ENCODE measurements at places on chromosomes 16 and 17. TPM values are rescaled to one million over a fixed set of nuclear protein-coding genes. Genes with fewer than 3 reads are reported as not detected.

XPO6 gene
- total RNA-seq: 41.0 TPM

PYDC1 gene
- total RNA-seq: not detected

KRT40 gene
- total RNA-seq: not detected

AHSP gene
- total RNA-seq: not detected

KRT15 gene
- total RNA-seq: not detected

PHKB gene
- 49.1 TPM for total RNA-seq

TRPV2 gene
- 9.3 TPM for total RNA-seq

KIAA0753 gene
- 3.8 TPM for total RNA-seq

GRAP gene
- total RNA-seq: 4.4 TPM

KRT31 gene
- total RNA-seq: not detected

TMIGD1 gene
- not detected for total RNA-seq

USP6 gene
- under 0.01 TPM for total RNA-seq

PRSS27 gene
- 1.5 TPM for total RNA-seq

PER1 gene
- total RNA-seq: 71.6 TPM

BAIAP3 gene
- total RNA-seq: 2.3 TPM

NPIPA3 gene
- total RNA-seq: 0.23 TPM

NFE2L1 gene
- total RNA-seq: 37.5 TPM

NACA2 gene
- not detected for total RNA-seq

DPEP1 gene
- 0.65 TPM for total RNA-seq

SGCA gene
- 1.3 TPM for total RNA-seq

HOXB5 gene
- total RNA-seq: not detected

NEUROD2 gene
- total RNA-seq: not detected

FSCN2 gene
- total RNA-seq: 0.42 TPM

ATP2A3 gene
- total RNA-seq: 4.6 TPM

HOXB1 gene
- not detected for total RNA-seq

TCF25 gene
- 98.8 TPM for total RNA-seq

VPS4A gene
- total RNA-seq: 15.2 TPM

ARHGAP44 gene
- 0.14 TPM for total RNA-seq

EVPL gene
- total RNA-seq: not detected

HSF5 gene
- total RNA-seq: 0.17 TPM

ST6GALNAC1 gene
- total RNA-seq: 2.1 TPM

CDH15 gene
- total RNA-seq: not detected

MEIOC gene
- not detected for total RNA-seq

All from liver (tissue), 10 donors.